ENCODE measurements at places on chromosomes 3 and 15. TPM values are rescaled to one million over a fixed set of nuclear protein-coding genes. Genes with fewer than 3 reads are reported as not detected.

- DNase-seq: no peak
Observed at GRCh38 chr15:27850050-27850449, 249.1 kb downstream of the OCA2 start.

- no peak for DNase-seq
Observed at GRCh38 chr3:94887065-94887464, 824.2 kb downstream of the NSUN3 start.

GRCh38 chr3:72065236-72065635 is 280.3 kb upstream of the PROK2 start:
- DNase-seq: no peak

DNA sequence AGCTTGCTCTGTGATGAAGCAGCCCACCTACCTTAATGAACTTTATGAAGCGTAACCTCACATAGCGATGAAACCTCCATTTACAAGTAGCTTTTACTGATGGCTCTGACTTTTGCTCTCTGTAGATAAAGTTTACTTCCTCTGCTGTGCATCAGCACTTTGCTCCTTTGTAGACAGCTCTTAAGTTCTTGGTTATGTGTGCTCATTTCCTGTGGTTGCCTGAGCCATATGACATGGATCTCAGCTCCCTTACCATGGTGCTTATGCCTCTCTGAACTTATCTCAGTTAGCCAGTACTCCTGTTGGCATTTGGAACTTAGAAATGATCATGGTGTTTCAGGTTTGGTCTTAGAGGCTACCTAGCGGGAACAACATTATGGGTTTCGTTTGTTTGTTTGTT is 7.8 kb downstream of the MFSD1 start:
- peak; percentile 35 for DNase-seq

DNA sequence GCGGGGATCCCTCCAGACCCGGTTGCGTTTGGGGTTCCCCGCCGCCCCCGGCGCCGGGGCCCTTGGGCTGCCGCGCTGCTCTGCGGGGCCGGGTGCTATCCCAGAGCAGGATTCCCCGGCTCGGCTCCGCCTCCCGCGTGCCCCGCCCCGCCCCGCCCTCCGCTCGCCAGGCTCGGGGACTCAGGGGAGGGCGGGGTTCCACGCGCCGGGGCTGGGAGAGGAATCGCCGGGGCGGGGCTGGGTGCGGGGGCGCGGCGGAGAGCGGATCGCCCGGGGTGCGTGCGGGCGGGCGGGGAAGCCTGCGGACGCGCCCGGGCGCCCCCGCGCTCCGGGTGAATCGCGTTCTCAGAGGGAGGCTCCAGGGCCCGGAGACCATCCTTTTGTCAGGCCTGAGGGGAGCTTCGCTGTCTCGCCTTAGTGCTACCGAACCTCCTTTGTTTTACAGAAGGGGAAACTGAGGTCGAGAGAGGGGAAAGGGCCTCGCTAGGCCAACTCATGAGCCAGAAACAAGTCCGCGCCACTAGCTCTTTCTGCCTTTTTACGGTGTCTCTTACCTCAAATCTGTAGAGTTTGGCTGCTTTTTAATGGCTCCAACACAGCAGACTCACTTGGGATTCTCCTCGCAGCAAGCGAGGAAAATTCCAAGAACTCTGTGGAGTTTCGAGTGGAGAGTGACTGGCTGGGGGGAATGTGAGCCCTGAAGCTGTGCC is at the start of gene TMEM158:
Gene TMEM158, minus strand, starts transcription at position 82 of the 710 bp plus-strand sequence. CDS start 260 bp downstream, outside the sequence.
- peak; percentile 83 for DNase-seq

- no peak for DNase-seq
Observed at GRCh38 chr3:180684807-180685206, 5.5 kb upstream of the CCDC39 start.

GRCh38 chr15:42876224-42876623 is 44.4 kb downstream of the TTBK2 start:
- no peak for DNase-seq

GRCh38 chr3:42556089-42556632 is 25.6 kb downstream of the SEC22C start:
- no peak for DNase-seq

TGM4 gene
- 0.17 TPM for total RNA-seq

GP5 gene
- not detected for total RNA-seq
